T-helper 1 cell (primary cell): ENCODE measurements at places on chromosomes 2 and 18.

- peak; percentile 22 for DNase-seq
These were observed 683 bp upstream of the DNAJC27 start for GRCh38 chr2:24972315-24972961.

GRCh38 chr2:7860693-7861092 is 821.2 kb upstream of the ID2 start:
- no peak for DNase-seq

DNA sequence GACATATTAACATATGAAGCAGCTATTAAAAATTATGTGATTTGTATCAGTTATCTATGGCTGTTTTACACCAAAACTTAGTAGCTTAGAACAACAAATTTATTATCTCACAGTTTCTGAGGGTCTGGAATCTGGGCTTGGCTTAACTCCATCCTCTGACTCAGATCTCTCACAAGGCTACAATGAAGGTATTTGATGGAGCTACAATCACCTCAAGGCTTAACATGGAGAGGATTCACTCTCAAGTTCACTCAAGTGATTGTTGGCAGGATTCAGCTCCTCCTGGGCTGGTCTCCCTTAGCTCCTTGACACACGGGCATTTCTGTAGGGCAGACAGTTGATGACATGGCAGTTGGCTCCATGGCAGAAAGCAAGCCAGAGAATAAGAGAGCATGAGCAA is 133.0 kb upstream of the SLC14A2 start:
- no peak for DNase-seq

DNA sequence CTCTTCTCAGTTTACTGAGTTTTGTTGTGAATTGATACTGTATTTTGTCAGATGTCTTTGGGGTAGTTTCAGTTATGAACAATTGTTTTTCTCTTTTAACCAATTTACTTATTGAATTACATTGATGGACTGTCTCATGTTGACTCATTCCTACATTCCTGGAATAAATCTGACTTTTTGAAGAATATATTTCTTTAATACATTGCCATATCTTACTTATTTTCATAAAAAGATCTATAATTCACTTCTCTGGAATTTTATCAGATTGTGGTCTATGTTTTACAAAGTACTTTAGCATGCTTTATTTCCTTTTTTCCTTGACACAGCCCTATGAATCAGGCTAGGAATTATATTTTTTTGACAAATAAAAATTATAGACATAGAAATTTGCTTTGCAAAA is 268.3 kb downstream of the PLCL1 start:
- no peak for DNase-seq

DNA sequence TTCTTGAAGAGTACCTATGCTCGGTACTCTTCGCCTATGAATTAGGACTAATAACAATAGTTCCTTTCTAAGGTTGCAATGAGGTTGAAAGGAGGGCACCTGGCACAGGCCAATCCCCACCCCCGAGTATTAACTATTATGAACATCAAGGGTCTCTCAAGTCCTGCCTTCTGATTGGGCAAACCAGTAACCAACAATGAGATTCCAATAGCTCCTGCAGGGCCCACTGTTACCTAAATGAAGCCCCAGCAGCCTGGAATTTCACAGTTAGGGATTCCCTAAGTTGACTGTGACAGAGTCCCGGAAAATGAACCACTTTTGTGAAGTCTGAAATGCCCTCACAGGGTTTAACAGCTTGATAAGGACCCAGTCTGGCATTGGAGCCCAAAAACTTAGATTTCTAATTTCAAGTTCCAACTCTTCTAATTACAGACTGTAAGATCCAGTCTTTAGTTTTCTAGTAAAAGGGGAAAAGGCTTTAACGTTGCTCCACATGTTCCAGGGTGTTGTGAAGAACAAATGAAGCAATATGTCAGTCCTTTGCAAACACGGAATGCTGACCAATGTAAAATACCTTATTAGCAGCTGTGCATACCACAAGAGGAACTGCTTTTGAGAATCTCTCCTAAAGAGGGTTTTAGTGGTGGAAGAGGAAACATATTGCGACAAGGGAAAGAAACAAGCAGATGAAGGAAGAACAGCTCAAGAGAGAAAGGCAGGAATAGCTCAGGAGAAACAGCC is 277.7 kb upstream of the MAP2 start:
- no peak for DNase-seq

GRCh38 chr2:224778474-224778877 is 62.3 kb upstream of the CCDC195 start:
- peak; percentile 49 for DNase-seq

DNA sequence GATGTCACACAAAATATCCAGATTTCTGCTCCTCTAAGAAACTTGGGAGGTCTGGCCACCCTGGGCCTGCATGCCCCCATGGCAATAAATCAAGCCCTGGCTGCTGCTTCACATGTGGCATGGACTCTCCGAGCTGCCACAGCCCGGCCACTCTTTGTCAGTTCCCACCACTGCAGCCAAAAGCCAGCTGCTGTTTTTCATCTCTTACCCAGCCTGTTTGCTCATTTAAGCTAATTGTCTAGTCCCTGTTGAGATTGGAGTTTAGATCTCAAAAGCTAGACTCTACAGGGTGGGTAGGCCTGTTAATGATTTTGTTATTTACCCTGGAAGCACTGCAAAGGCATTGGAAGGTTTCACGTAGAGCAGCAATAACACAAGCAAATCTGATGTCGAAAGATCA is 20.9 kb upstream of the ANXA4 start:
- no peak for DNase-seq
